ENCODE measurements at places on chromosomes 13 and 19.

GRCh38 chr19:53424968-53425597 is 6.7 kb upstream of the ZNF761 start:
- peak; percentile 26 for DNase-seq

- peak; percentile 50 for DNase-seq
Observed at GRCh38 chr19:17079710-17080439, 4.3 kb downstream of the MYO9B start.

GRCh38 chr19:52227196-52227940 is 37.5 kb downstream of the PPP2R1A start:
- no peak for DNase-seq

GRCh38 chr19:31548941-31549340 is 199.7 kb upstream of the TSHZ3 start:
- DNase-seq, result no peak

DNA sequence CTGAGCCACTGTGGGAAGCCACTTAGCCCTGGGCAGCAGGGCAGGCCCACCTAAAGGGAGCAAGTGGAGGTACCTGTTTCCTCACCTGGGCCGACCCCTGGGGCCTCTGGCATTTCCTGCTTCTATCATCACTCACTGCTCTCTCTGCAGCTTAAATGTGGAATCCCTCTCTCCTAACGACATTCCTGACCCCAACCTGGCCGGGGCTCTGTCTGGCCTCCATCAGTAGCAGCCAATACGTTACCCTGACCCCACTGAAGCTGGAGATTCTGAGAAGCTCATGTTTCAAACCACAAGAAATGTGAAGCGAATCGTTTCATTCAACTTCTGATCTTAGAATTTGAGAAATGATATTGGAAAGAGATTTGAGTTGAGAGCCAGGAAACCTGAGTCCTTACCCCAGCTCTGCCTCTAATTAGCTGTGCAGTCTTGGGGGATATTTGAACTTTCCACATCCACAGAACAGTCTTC is 39.9 kb downstream of the DOCK9 start:
- no peak for DNase-seq

GRCh38 chr13:37070956-37071355 is 11.5 kb upstream of the SUPT20H start:
- DNase-seq, result no peak

DNA sequence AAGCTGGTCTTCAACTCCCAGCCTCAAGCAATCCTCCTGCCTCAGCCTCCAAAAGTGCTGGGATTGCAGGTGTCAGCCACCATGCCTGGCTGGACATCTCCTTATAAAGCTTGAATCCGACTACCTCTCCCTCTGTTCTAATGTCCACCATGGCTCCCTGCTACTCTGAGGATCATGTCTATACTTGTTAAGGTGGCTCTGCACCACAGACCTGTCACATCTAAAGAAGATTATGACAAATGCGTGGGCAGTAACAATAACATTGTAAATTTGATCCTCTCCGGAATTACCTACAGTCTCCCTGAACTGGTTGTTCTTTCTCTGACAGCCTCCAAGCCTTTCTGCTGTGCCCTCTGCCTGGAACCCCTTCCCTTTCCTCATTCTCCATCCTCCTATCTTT is 1.8 kb downstream of the NXNL1 start:
- DNase-seq, result no peak

DNA sequence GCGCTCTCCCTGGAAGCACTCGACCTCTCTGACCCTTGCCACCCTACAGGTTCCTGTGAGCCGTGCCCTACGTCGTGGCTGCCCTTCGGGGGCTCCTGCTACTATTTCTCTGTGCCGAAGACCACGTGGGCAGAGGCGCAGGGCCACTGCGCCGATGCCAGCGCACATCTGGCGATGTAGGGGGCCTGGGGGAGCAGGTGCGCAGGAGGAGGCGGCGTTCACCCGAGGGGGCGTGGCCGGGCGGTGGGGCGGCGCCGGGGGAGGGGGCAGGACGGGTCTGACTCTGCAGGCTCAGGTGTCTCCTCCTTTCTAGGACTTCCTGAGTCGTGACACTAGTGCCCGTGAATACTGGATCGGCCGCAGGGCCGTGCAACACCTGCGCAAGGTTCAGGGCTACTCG is 26.4 kb downstream of the CLEC4M start:
- DNase-seq, result no peak

DNA sequence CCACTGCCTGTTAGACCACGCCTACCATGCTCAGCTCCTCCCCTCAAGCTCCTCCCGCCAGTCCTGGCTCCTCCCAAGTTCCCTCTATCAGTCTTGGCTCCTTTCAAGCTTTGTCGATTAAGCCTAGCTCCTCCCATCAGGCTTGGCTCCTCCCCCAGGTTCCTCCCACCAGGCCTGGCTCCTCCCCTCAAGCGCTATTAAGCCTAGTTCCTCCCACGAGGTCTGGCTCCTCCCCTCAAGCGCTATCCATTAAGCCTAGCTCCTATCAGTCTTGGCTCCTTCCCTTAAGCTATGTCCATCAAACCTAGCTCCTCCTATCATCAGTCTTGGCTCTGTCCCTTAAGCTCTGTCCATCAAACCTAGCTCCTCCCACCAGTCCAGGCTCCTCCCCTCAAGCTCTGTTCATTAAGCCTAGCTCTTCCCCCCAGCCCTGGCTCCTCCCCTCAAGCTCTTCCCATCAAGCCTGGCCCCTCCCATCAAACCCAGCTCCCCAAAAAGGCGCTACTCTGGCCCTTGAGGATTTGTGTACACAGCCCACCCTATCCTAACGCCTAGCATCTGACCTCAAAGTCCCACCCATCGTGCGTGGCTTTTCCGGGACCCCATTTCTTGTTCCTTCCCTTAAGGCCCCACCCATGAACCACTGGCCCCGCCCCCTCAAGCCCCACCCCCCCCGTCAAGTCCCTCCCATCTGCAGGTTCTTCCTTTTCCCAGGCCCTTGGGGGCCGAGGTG is 10.0 kb downstream of the CAMSAP3 start:
- no peak for DNase-seq

- DNase-seq, result no peak
Observed at GRCh38 chr19:15354566-15355296, 22.4 kb upstream of the BRD4 start.

GRCh38 chr13:45220403-45220802 is 19.6 kb upstream of the KCTD4 start:
- no peak for DNase-seq

GRCh38 chr19:6967967-6968366 is 53.3 kb downstream of the MBD3L2B start:
- DNase-seq, result no peak

- peak; percentile 42 for DNase-seq
Observed at GRCh38 chr19:40907968-40908735, 26.1 kb upstream of the CYP2A7 start.

DNA sequence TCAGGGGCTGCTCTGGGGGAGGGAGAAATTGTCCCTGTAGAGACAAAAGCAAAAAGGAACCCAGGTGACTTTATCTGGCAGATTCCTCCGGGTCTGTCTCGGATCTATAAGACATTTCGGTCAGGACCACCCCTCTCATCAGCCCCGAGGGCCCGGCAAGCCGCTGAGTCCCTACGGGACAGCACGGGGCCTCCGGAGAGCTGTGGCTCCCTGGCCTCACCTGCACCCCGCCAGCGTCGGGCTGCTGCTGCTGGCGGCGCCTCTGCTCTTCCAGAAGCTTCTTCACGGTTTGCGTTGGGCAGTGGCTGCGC is 1.9 kb downstream of the NFKBID start:
- no peak for DNase-seq

GRCh38 chr19:1847684-1848398 is 442 bp downstream of the REXO1 start:
- no peak for DNase-seq

DNA sequence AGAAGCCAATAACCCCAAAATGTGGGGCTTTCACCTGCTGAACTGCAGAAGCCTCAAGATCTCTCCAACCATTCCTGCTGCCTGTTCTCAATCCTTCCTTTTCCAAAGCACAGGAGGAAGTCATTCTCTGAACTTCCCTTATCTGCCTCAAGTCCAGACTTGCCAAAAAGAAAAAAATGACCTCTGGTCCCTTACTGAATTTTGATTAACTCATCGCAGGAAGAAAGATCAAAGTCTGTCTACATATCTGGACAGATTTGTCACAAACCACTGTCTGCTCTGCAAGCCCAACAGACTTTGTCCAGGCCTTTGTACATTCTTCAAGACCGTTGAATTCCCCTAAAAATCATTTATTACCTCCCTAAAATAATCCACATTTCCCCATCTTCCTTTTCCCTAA is 126.5 kb upstream of the NBEA start:
- no peak for DNase-seq

DNA sequence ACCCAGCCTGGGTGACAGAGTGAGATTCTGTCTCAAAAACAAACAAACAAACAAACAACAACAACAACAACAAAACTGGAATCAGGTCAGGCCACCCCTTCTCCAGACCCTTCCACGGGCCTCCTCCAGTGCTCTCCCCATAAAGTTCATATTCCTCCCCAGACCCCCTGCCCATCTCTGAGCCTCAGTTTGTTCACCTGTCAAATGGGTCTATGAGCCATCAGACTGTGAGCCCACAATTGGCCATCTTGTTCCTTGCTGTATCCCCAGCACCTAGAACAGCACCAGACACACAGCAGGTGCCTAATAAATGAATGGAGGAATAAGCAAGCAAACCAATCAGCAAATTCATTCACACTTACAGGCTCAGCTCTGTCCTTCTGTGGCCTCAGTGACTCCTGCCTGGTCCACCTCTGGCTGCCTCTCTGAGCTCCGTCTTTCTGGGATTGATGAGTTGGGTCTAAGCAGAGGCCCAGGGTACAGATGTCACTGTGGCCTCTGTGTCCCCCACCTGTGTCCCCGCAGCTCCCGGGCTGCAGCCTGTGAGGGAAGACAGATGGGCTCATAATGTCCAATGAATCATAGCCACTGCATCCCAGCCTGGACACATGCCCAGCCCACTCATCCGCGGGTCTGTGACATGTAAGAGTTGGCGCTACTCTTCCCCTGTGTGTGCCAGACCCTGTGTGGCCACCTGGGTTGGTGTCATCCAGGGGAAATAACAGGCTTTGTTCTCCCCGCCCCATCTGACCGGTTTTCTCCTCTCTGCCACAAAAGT is 19.6 kb upstream of the PTPRS start:
- DNase-seq, result no peak

DNA sequence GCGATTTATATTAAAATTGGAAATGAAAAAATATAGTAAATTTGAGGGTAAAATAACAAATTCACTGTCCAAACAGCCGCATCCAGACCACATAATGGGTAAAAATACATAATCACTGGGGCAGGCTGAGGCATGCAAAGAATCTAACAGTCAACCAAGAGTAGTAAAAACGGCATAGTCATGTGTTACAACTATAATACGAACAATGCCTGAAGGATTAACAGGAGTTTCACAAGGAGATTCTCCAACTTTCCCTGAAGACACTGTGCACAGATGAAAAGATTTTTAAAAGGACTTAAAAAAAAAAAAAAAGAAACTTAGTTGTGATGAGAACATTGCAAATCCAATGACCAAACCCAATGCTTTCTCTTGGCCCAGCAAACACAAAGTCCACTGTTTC is 20.4 kb upstream of the ATXN8OS start:
- no peak for DNase-seq

DNA sequence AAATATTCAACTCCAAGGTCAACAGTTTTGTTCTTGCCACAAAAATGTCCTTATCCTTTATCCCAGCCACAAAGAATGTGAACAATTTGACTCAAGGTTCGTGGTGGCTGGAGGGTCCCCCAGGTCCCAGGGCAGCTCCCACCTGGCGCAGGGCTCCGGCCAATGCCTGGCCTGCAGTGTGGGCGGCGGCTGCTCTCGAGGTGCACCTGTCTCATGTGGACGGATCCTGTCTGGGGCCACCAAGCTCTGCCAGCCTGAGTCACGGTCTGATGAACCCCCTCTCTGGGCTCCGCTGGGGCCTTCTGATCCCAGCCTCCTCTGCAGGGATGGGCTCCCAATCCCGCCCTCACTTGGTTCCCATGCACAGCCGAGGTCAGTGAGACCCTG is 49.4 kb downstream of the GAS6 start:
- no peak for DNase-seq

- no peak for DNase-seq
Observed at GRCh38 chr13:54709546-54709945, 1680.9 kb downstream of the OLFM4 start.

GRCh38 chr13:32225481-32225931 is 89.7 kb downstream of the ZAR1L start:
- no peak for DNase-seq

DNA sequence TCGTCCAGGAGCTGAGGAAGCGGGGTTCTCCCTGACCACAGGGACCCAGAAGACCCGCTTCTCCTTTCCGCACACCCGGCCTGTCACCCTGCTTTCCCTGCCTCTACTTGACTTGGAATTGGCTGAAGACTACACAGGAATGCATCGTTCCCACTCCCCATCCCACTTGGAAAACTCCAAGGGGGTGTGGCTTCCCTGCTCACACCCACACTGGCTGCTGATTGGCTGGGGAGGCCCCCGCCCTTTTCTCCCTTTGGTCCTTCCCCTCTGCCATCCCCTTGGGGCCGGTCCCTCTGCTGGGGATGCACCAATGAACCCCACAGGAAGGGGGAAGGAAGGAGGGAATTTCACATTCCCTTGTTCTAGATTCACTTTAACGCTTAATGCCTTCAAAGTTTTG is 18.9 kb downstream of the VASP start:
- no peak for DNase-seq

GRCh38 chr13:30376426-30377311 is 45.6 kb upstream of the UBE2L5 start:
- peak; percentile 19 for DNase-seq

DNA sequence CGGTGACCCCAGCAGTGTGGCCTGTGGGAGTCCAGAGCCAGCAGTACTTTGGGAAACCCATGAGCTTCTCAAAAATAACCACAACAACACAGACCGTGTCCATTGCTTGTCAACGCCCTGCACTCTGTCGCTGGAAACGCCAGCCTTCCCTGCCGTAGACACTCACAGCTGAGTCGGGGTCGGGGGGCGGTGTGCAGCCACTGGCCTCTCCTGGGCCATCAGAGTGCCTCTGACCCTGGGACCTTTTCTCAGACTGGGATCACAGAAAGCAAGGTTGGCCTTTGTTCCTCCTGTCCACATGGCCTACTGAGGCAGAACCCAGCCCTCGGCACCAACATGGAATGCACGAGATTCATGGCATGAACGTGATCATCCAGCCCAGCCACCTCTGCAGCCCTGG is 95.7 kb downstream of the TUBA3C start:
- DNase-seq, result no peak

DNA sequence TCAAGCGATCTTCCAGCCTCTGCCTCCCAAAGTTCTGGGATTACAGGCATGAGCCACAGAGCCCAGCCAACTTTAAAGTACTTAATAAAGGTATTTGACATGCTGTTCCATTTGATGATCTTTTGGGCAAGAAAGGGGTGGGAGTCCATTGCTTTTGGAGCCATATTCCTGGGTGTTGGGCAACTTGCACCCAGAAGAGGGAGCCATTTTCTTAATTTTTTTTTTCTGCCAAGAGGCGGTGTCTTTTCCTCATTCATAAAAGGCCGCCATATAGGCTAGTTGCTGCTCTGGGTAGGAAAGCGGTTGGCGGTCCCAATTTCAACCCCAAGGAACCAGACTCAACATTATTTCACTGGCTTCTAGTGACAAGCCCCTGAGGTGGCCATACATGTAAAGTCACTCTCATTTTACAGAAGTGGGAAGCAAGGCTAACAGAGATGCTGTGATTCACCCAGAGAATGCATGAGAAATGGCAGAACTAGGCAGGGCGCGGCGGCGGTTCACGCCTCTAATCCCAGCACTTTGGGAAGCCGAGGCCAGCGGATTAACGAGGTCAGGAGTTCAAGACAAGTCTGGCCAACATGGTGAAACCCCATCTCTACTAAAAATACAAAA is 139.6 kb downstream of the CACNA1A start:
- DNase-seq, result no peak

Measured in activated CD4-positive, CD25-positive, alpha-beta regulatory T cell (primary cell).